Femur (tissue), 1 donor: ENCODE measurements at places on chromosomes 1 and 21.
A peak's percentile ranks its signal among the peaks of the same experiment; 100 is the strongest.

DNA sequence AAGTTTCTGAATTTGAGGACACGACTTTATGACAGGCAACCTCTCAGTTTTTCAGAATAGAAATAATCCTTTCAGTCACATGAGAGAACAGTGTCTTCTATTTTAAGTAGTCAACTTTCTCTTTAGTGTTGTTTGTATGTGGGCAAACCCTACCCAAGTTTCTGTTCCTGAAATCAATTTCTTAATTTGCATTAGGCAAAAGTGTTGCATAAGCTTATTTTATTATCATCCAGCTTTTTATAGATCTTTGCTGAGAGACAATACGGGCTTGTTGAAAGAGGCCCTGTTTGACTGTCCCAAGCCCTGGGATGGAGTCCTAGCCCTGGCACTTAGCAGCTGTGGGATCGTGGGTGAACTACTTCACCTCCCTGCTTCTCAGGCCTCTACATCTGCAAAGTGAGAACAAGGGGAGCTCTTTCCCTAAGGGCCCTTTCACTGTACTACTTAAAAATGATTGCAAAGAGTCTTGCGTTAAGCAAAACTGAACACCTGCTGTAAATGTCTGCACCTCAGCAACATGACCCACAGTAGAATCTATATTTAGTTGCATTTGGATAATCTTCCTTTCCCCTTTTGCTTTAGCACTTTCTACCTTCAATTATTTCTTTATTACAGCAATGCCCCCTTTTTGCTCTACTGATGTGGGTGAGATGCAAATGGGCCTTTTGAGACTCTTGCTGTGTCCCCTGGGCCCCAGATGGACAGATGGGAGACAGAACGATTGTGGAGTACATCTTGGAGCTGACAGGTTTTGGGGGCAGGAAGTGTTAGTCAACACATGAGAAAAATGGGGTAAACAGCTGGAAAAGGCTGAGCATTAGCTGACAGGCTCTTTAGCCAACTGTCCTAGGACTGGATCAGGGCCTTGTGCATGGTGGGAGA, 41.0 kb upstream of the SCAF4 start:
- no peak for DNase-seq

GRCh38 chr1:225886159-225887029, 2.6 kb downstream of the LEFTY1 start:
- no peak for DNase-seq

DNA sequence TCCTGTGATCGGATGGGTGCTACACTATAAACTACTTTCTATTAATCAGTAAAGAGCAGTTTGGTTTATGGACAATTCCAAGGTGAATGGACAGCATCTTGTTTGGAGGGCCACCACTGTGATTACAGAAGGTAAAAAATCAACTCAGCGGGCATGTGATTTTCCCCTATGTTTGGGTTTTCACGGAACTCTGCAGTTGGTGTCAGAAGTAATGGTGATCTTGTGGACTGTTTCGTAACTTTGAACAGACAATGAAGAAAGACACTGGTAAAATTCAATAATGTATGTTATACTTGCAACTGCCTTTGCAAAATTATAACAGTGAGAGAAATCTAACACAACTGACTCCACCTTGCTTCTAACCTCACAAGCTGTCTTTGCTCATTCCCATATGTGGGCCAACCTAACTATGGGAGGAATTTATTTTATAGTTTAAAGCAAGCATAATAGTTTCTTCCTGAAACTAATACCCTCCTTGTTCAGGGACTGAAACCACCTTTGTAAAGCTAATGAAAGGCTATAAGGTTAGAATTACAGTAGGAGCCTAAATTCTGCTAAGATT, 53.2 kb downstream of the TRIM33 start:
- no peak for DNase-seq

DNA sequence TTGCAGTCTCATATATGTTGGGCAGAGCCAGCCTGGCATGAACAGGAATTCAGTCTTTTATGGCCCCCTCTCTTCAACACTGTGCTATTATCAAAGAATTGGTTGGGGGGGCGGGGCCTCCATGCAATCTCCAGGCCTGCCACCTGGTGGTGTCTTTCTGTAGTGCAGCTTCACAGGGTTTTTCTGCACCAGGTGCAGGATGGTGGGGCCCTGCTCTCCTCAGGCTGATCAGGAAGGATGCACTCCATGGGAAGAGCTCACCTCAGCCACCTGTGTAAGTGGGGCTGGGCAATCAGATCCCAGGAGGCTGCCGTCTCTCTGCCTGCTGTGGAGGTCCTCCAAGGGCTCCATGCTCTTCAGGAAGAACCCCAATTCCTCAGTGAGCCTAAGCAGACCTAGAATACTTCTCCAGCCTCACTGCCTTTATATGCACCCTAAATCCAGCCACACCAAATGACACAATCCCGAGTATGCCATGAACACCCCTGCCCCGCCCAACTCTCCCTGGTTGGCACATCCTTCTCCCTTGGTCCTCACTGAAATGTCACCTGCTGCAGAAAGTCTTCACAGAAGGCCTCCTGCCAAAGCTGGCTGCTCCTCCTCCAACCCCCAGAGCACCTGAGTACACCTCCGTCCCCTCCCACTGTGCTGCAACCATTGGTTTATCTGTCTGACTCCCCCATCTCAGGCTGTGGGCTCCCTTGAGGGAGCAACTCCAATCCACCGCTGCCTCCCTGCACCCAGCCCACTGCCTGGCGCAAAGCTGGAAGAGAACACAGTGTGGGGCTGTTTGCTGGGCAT, 16.5 kb downstream of the STK40 start:
- peak; percentile 83 for DNase-seq

DNA sequence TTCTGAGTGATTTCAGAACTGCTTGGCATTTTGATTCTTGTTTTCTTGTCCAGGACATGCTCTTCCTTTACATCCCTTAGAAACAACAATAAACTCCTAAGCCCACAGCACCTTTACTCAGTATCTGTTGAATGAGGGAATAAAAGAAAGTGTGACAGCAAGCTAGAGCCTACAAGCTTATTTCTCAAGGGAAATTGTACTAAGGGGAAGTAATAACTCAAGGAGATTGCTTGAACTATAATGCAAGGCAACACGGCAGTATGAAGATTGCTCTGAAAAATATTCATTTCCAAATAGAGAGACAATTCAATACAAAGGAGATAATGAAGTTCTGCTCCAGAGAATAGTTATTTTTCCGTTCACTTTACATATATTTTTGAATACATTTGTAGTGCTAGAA, 6.5 kb downstream of the OR6P1 start:
- DNase-seq = no peak

- DNase-seq = no peak
These were observed 46.0 kb upstream of the FOXO6 start for GRCh38 chr1:41315146-41315822.

GRCh38 chr1:63674238-63674864, 81.1 kb downstream of the PGM1 start:
- DNase-seq = peak; percentile 80

DNA sequence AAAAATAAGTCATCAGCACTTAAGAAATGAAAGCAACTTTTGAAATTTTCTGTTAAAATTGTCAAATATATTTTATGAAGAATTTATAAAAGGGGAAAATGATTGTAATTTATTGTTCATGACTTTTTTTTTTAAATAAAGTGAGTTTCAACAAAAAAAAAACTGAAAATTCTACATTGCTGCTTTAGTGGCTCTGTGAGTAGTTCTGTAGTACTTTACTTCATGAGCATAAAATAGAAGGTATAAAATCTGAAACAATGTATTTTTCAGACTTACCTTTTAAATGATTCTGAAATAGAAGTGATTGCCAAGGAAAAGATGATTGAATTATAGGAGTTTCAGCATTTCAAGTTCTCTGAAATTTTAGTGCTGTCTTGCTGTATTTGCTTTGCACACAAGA, 13.8 kb downstream of the PDIK1L start:
- DNase-seq = no peak

GRCh38 chr1:8510041-8510823, 192.3 kb downstream of the SLC45A1 start:
- peak; percentile 74 for DNase-seq

GRCh38 chr1:26045722-26046245, at the start of gene SLC30A2:
Gene SLC30A2, minus strand, starts transcription at chr1:26046118. Its CDS starts 222 bp downstream, at chr1:26045896.
- no peak for DNase-seq

DNA sequence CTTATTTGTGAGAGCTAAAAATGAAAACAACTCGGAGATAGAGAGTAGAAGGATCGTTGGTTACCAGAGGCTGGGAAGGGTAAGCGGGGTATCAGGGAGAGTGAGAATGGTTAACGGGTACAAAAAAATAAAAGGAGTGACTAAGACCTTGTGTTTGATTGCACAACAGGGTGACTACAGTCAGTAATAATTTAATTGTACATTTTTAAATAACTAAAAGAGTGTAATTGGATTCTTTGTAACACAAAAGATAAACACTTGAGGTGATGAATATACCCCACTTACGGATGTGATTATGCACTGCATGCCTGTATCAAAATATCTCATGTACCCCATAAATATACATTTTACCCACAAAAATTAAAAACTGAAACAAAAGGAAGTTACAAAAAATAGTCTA, 29.4 kb downstream of the FOXJ3 start:
- DNase-seq = no peak

GRCh38 chr21:32206631-32207405, 72.0 kb downstream of the MIS18A start:
- DNase-seq = no peak

- DNase-seq = no peak
These were observed 18.9 kb downstream of the SOX13 start for GRCh38 chr1:204091787-204092312.

- no peak for DNase-seq
These were observed 8.6 kb downstream of the FNDC5 start for GRCh38 chr1:32861904-32862695.

DNA sequence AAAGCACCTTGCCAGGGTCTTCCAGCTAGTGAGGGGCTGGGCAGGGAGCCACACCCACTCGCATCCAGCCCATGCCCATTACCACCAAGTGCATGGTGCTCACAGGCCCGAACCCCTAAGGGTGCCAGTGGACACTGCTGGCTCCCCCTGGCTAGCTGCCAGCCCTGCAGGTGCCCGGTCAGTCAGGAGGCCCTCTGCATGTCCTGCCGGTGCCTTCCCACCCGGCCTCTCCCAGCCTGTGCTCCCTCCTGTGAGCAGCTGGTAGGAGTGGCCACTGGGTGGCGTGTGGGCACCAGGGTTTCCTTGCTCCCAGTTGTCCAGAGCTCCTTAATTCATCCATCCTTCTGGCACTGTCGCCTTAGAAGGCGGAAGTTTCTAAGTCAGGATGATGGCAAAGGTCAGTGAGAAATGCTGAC, 33.4 kb downstream of the QSOX1 start:
- DNase-seq = peak; percentile 77

GRCh38 chr21:37240978-37241377, 26.2 kb downstream of the VPS26C start:
- DNase-seq = no peak

DNA sequence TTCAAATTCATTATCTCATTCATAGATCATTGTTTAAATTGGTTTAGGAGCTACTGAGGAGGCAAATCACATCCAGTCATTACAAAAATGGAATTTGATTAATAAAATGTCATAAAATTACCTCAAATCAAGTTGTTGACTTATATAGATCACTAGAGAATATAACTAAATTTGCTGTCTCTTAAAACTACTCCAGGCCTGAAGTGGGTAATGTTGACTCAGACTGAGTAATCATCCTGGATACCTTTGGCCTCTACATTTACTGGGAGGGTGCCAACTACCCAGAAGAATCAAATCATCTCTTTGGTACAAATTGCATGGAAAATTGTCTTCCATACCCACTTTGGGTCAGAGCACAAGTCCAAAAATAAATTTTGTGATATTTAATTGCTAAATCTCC, 191.2 kb upstream of the GREM2 start:
- no peak for DNase-seq

DNA sequence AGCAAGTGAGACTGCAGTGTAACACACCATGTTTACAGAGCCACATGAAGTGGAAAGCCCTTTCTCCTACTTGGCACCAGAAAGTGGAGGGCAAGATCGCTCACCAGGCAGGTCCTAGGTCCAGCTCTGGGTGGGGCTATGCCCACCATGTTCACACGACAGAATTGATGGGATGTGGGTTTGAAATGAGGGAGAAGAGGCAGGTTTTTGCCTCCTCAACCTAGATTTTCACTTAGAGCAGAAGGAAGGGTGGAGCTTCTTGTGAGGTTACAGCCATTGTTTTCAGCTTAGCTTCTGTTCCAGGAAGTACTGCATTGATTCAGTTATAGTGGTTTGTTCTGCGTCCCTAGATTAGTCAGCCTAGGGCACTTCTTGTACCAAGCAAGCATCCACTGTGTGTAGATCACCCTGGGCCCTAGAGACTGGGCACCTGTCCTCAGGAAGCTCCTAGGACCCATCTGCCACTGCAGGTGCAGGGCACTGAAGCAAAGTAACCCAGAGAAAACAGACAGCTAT, 2.3 kb downstream of the CD53 start:
- DNase-seq = no peak

GRCh38 chr1:6271006-6271405, 10.1 kb upstream of the GPR153 start:
- DNase-seq = peak; percentile 79

DNA sequence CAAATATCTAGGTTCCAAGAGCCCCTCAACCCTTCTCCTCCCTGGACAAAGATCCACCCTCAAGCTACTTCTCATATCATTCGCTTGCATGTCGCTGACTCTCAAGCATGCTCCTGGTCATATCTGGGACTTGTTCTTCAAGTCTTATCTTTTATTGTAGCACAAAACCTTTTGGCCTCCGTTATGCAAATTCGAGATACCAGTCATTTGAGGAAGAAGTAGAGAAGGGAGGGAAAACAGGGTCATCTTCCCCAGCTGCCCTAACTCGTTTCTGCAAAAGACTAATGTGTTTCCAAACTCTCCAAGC, 63.8 kb upstream of the ETS2 start:
- no peak for DNase-seq

DNA sequence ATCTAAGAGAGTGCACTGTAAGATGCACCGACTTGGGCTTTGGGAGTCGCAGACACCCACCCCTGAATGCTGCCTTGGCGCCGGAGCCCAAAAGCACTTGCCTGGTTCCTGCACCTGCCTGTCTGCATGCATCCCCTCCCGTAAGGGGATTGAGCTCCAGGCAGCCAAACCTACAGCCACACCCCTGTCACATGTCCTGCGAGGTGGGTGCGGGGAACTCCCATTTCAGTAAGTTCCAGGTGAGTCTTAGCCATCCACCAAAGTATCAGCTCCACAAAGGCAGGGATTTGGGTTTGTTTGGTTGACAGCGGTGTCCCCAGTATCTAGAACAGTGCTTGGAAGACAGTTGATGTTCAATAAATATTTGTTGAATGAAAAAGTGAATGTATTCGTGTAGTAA, 31.5 kb upstream of the MAP10 start:
- DNase-seq = no peak

DNA sequence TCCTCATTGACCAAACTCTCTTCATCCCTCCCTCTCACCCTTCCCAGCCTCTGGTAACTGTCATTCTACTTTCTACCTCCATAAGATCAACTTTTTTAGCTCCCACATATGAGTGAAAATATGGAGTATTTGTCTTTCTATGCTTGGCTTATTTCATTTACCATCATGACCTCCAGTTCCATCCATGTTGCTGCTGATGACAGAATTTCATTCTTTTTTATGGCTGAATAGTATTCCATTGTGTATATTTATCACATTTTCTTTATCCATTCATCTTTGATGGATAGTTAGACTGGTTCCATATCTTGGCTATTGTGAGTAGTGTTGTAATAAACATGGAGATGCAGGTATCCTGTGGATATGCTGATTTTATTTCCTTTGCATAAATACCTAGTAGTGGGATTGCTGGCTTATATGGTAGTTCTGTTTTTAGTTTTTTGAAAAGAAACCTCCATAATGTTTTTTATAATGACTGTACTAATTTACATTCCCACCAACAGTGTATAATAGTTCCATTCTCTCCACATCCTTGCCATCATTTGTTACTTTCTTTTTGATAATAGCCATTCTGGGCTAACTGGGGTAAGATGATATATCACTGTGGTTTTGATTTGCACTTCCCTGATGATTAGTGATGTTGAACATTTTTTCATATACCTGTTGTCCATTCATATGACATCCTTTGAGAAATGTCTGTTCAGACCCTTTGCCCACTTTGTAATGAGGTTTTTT, 35.7 kb downstream of the IARS2 start:
- no peak for DNase-seq
